ENCODE measurements at places on chromosomes 6 and 20.
A peak's percentile ranks its signal among the peaks of the same experiment; 100 is the strongest.

GRCh38 chr6:168130168-168130696, 51.2 kb upstream of the FRMD1 start:
- no peak for DNase-seq

DNA sequence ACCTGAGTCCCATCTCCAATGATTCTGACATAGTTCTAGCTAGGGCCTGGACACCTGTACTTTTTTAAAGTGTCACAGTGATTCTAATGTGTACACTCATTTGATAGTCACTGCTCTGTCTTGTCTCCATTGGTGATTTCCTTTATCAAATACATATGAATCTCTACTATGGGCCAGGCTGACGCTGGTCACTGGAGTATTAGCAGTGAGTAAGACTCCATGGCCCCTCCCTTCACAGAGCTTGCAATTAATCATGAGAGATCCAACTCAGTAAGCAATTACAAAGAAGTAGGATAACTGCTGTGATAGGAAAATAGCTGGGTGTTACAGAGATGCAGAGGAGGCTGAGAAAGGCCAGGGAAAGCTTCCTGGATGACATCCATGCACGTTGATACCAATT, 19.3 kb upstream of the SASH1 start:
- peak; percentile 54 for DNase-seq

- no peak for DNase-seq
These were observed 78.2 kb upstream of the SULF2 start for GRCh38 chr20:47863315-47863965.

- DNase-seq = no peak
These were observed 9.4 kb downstream of the C6orf58 start for GRCh38 chr6:127586372-127586771.

GRCh38 chr6:36114798-36115408, 15.4 kb upstream of the MAPK13 start:
- DNase-seq = no peak

DNA sequence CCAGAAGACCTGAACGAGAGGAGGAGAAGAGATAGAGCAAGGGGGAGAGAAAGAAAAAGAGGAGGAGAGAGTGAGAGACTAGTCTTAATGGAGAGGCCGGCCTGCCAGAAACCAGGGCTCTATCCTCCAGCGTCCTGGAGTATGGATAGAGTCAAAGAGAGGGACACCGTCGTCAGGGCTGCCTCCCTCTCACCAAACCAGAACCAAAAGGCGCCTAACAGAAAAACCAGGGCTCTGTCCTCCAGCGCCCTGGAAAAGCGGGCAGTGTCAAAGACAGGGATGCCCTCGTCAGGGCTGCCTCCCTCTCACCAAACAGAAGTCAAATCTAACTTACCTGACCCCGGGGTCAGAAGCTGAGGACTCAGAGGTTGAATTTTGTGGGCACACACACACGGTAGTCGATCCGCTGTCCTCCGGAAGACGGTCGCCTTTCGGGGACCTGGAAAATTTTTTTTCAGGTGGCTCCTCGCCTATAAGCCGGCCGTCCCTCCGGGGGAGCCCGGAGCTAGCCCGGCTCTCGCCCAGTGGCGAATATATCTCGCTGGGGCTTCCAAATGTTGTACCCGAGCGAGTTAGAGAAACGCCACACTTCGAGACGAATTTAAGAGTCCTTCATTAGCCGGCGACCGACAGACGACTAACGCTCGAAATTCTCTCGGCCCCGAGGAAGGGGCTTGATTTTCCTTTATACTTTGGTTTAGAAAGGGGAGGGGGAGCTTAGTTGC, 148.2 kb downstream of the TRIM27 start:
- no peak for DNase-seq

GRCh38 chr6:2224847-2225382, 20.5 kb downstream of the GMDS start:
- DNase-seq = no peak

DNA sequence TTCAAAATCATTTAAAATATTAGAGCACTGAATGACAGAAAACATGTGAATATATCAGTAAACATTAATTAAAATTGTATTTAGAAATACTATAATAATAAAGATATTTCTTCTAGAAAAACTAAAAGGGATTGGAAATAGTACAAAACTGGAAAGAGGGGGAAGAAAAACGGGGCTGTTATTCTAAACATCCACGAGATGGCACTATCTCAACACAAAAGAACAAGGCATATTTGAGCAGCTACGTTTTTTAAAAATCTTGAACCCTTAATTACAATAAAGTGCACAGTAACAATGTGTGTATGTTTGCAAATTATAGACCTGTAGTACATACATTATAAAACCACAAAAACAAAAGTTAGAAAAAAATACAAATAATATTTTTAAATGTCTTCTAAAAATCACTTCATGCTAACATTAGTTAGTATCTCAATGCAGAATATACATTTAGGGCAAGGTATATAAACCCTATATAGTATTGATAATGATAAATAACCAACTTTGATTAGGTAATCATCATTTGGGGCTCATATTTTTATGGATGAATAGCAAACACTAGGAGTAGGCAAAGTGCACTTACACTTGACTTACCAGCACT, 42.5 kb upstream of the PNISR start:
- DNase-seq = no peak

GRCh38 chr20:24097506-24098245, 109.1 kb upstream of the GGTLC1 start:
- no peak for DNase-seq

GRCh38 chr20:35317416-35318210, 25.4 kb upstream of the FAM83C start:
- no peak for DNase-seq

- DNase-seq = no peak
These were observed 28.3 kb upstream of the AFDN start for GRCh38 chr6:167798453-167798852.

DNA sequence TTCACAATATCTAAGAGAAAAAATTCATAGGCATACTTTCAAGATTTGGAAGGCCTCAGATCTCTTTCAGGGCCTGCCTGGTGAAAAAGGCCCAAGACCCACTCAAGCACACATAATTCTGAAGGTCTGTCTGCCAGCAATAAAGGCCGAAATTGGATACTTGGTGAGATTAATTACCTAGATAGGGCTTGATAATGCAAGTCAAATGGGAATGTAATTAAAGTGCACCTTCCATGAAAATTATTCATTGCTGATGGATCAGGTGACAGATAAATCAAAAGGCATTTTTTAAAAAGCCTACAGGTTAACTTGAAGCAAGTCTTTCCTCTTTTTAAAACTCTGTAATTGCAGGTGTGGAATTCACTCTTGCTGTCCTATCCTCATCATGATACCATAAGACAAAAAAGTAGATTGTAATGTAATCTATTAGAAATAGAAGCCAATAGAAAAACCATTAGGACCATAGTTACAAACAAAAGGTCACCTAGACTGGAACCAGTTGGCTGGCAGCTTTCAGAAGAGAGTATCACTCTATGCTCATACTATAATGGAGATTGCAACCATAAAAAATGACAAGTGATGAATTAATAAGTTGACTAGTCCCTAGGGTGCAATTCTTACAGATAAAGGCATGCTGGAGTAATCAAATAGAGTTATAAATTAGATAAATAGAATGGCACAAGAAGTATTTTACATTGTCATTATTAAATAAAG, 77.3 kb downstream of the EPHA7 start:
- no peak for DNase-seq

- DNase-seq = no peak
These were observed 100.7 kb downstream of the CDH26 start for GRCh38 chr20:60058879-60059278.

DNA sequence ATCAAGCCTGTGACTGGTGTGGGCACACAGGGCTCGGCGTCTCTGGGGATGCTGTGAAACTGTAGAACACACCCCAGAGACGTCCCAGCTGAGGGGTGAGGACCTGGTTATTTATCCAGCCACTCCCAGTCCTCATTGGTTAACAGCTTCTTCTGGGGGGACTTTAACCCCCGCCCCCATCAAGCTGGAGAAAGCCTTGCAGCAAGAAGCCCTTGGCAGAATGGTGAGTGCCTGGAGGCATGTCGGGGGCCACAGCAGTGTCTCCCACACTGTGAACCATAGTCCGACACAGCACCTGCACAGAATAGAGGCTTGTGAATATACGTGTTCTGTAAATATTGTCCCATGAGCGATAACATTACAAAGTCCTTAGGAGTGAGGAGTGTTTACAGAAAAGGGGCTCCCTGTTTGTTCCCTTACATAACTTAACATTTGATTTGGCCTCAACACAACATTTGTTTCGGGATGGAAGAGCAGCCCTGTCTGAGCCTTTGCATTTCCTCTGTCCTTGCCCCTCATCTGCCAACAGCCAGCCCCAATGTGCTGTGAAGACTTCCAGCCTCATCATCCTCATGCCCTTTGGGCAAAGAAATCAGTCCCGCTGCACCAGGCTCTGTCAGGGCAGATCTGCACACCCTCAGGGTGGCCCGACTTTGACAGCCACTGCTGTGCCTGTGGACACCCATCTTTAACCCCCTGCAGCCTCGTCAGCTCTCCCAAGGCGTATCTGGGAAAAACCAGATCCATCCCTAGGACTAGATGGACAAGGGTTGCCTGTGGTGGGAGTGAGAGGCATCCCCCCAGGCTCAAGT, 2.2 kb upstream of the RRBP1 start:
- DNase-seq = no peak

GRCh38 chr6:96032661-96033060, 16.9 kb downstream of the FUT9 start:
- DNase-seq = no peak

GRCh38 chr6:132261354-132261753, 139.9 kb downstream of the MOXD1 start:
- DNase-seq = no peak

- no peak for DNase-seq
These were observed 43.1 kb upstream of the TNFAIP3 start for GRCh38 chr6:137823826-137824555.

GRCh38 chr6:20702366-20702765, 168.1 kb downstream of the CDKAL1 start:
- no peak for DNase-seq

DNA sequence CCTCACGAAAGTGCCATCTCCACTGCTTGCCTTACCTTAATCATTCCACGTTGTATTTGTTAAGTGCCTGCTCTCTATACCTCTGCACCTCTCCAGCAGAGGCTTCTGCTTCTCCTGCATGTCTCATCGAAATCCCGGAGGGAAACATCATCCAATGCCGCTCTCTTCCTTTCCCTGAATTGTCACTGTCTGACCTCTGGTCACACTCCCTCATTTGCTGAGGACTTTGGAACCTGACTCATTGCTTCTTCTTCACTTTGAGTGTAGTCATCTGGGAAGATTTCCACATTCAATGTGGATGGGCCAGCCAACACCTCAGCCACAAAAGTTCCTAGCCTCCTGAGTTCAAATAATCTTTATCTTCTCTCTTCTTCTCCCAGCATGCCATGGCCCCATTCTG, 78.9 kb upstream of the BEND6 start:
- DNase-seq = no peak

- DNase-seq = peak; percentile 14
These were observed 272.7 kb downstream of the GRIK2 start for GRCh38 chr6:101666256-101666655.

DNA sequence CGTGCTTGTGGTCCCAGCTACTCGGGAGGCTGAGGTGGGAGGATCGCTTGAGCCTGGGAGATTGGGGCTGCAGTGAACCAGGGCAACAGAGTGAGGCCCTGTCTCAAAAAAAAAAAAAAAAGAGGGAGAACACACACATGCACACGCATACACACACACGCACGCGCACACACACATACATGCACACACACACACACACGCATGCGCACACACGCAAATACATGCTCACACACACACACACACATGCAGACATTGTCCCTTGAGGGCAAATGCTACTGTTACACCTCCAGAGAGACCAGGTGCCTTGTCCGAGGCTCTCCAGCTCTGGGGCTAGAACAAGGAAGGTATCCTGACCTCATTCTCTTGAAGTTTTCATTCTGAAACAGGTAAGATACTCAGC, 64.5 kb downstream of the RAB44 start:
- DNase-seq = no peak

- no peak for DNase-seq
These were observed 563.3 kb upstream of the SYNCRIP start for GRCh38 chr6:86205980-86206379.

- DNase-seq = no peak
These were observed 150.6 kb downstream of the NFATC2 start for GRCh38 chr20:51391926-51392325.

DNA sequence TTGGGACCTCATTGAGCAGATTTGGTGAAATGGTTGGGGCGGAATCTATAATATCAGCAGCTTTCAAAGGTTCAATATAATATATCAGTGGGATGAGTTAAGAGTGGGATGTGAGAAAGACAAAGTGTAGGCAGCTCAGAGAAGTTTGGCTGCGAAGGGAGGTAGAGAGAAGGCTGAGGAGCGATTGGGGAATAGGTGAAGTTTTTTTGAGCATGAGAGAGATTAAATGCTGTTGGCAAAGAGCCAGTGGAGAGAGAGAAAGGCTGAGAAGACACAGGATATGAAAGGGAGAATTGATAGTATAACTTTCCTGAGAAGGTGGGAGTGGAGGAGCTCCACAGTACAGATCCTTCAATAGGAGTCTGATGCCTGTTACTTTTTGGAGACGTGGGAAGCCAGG, 12.1 kb upstream of the SERINC3 start:
- DNase-seq = no peak

- DNase-seq = no peak
These were observed 608.0 kb upstream of the EPHA7 start for GRCh38 chr6:94027374-94027773.

DNA sequence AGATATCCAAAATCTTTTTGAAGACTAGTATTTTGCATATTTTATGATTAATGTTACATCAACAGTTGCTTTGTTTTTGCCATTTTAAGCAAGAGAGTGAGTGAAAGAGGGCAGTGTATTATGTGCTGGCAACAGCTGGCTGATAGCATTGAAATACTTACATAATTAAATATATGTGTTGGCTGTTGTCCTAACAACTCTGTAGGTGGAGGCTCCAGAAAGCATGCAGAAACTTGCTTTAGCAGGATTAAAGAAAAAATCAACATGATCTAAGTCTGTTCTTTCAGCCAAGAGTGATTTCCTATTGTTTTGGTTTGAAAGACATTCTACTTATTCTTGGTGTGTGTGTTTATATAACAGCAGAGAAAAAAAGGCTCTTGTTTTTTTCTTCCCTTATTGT, 127.5 kb downstream of the CDKAL1 start:
- DNase-seq = no peak

- DNase-seq = no peak
These were observed 207.7 kb upstream of the JARID2 start for GRCh38 chr6:15038013-15038791.

DNA sequence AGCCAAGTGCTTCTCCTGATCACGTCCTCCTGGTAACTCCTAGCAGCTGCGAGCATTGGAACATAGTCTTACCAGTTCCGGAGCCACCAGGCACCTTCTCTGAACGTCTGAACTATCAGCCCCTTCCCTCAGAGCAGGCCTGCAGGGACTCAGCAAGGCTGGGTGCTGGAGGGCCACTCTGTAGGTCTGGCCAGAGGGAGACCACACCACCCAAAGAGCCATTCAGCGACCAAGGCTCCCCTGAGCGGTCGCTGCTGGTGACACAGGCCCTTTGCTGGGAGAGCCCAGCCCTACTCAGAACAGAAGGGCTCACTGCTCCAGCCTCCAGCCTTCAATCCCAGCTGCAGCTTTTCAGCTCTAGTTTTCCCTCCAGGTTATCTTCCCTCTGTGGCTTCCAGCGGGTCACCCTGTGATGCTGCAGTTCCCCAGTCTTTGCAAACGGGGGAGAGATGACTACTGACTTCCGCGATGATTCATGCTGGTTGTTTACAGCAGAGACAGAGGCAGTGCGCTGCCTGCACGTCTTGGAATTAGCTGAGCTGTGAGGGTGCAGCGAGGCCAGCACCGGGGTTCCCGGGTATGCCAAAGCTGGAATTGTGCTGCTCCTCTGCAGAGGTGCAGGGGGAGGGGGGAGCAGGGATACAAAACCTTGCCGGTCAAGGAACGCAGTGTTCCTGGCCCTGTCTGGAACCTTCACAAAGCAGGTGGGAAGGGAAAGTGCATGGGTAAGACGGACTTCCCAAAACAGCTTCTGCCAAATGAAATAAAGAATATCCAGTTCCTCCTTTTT, 161.4 kb downstream of the LY86 start:
- DNase-seq = peak; percentile 43

Measured in AG09309 (cell line).